ELR (cell line): ENCODE measurements at places on chromosomes 1 and 21.
A peak's percentile ranks its signal among the peaks of the same experiment; 100 is the strongest.

DNA sequence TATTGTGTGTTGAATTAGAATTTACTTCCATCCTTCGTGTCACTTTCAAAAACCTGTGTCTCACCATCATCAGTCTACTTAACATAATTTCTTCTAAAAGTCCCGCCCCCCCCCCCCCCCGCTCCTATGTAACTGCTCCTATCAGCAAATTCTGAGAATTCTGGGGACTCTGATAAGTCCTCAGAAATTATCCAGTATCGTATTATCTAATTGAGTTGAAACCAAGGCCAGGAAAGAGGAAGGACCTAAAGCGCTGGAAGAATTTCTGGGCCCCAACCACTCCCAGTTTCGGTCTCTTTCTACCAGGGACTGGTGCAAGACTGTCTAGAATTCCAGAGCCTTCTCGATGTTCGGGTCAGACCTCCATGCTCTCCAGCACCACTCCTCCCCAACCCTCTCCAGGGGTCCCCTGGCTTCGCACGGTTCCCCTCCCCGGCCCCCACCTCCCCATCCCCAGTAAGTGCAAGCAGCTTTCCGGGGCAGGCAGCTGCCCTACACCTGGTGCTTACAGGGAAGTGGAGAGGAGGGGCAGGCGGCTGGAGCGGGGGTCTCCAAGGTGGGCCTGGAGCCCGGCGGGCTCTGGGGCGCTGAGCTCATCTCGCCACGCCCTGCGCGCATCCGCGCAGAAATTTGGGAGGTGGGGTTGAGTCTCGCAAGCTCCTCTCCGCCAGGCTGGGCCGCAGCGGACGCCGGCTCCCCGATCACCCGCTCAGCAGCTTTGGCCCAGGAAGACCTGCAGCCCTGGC lies 16.0 kb upstream of the ZNF496 start:
- no peak for DNase-seq

GRCh38 chr21:43204638-43205037 lies 35.8 kb downstream of the CRYAA start:
- DNase-seq: no peak

DNA sequence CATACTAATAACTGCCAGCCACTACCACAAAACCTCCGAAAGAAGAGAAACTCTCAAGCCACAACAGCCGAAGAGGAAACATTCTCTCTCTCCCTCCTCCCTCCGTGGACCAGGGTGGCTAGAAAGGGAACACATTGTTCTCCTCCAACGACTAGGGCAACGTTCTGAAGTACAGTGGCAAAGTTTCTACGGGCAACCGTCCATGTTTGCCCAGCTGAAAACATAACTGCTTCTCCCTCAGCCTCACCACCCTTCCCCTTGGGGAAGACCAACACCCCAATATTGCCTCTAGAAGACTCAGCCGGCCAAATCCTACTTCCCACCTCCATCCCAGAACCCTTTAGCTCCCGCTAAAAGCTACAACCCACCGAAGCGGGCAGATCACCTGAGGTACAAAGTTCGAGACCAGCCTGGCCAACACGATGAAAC lies 2.0 kb downstream of the GLUL start:
- DNase-seq: no peak

DNA sequence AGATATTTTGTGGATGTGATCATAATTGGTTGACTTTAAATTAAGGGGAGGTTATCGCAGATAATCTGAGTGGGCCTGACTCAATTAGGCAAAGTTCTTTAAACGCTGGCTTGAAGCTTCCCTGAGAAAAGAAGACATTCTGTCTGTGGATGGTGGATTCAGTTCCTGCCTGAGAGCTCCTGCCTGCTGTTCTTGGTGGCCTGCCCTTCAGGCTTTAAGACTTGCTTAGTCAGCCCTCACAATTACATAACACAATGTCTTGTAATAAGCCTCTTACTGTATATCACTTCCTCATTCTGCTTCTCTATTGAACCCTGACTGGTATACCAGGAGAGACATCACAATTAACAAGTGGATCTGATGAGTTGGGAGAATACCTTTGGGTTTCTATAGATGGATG lies 50.2 kb downstream of the KCNJ6 start:
- DNase-seq: peak; percentile 33

- DNase-seq: no peak
Measured at GRCh38 chr1:82818586-82818985, 1017.9 kb downstream of the ADGRL2 start.

DNA sequence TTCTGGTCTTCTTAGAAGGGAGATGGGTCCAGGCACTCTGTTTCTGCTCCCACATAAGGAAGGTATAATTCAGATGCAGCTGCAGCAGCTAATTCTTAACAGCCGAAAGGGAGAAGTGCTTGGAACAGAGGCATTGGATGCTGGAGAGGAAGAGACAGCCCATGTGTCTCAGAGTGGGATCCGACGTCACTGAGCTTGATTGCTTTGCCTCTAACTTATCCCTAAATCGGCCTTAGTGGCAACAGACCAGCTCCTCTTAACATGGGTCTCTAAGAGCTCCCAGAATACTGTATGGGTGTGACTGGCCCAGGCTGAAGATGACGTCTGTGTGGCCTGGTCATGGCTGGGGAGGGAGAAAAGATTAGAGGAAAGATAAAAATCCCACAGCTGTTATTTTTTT lies 40.7 kb upstream of the KCND3 start:
- DNase-seq: no peak

DNA sequence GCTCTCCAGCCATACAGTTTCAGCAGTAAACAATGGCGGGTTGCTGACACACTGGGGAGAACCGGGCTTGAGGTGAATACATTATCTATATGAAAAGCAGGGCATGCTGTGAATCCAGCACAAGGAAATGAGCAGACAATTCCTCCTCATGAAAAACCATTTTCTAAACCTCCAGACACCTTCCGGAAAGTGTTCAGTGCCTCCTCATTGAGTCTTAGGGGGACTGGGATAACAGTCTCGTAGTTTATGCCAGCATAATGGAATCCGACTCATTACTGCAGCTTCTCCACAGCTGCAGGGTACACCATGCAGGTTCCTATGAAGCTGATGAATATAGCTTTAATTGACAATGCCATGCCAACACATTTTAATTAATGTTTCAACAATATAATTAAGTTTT lies 284.1 kb downstream of the BACH1 start:
- no peak for DNase-seq

- DNase-seq: no peak
Measured at GRCh38 chr1:74737333-74737732, 4.4 kb downstream of the TYW3 start.

DNA sequence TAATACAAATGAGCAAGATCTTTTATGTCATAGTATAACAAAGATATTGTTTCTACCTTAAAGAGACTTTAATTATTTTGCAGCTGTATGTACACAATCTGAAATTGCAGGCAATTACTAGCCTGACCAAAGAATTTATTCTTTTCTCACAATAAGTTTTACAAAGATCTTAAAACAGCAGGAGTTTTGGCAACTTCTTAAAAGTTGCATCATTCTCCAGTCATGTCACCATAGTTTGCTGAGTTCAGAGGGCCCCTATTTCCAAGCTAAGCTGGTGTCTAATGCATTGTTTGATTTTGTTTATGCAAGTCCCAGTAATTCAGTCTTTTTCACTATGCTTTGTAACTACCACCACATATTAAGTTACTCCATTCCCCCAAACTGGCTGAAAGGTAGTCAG lies 114.8 kb downstream of the DNAH14 start:
- no peak for DNase-seq

DNA sequence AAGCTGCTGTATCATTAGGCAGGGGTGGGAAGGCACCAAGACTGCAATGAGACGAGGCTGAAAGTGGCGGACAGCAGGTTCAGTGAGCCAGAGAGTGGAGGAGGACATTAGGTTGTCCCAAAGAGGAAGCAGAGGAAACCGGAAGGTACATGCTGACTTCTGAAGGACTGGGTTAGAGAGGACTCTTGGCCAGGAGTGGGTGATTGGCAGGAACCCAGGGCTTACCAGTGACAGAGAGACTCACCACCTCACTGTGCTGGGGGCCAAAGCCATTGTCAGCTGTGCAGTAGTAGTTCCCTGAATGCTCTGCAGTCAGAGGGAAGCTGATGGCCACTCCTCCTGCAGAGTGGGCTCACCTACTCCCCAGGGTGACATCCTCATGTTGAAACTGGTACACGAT lies 41.9 kb upstream of the FCRL4 start:
- DNase-seq: no peak

GRCh38 chr21:44785620-44786335 lies 15.8 kb downstream of the UBE2G2 start:
- DNase-seq: no peak

GRCh38 chr1:37473431-37474045 lies 842 bp upstream of the ZC3H12A start:
- DNase-seq: peak; percentile 42

- peak; percentile 6 for DNase-seq
Measured at GRCh38 chr1:22273686-22274681, 131.1 kb upstream of the WNT4 start.

- DNase-seq: no peak
Measured at GRCh38 chr1:229006121-229006870, 264.6 kb upstream of the RAB4A start.

DNA sequence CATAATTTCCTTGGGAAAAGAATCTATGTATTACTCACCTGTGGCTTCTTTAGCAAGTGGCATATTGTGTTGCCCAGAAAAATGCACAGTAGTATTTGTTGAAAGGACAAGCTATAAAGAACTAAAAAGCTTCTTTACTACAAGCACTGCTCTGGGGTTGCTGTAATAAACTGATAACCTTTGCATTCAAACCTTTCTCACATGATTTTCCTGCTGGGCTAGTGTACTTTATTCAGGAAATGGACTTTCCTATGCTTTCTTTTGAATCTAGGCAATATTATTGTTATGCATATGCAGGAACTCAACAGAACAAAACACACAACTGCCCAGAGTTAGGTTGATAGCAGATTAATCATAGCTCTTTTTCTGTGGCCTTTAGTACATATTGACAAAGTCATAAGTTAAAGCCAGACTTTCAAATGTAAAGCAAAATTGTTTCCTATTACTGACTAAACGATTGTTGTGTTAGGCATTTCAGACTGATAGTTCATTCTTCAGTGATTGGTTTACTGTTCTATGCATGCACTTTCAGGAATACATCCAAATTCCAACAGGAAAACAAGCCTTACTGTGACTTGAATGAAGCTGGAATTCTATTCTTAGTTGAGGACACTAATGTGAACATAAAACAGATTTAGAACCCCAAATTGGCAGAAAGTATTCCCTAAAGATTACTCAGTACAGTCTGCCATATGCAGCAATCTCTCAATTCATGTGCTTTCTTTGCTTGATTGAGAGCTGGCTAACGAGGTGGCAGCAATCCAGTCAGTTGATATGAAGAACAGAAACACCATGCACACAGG lies 564.3 kb upstream of the NEGR1 start:
- no peak for DNase-seq

- DNase-seq: no peak
Measured at GRCh38 chr21:44351535-44352252, 1.7 kb upstream of the TRPM2 start.

- DNase-seq: no peak
Measured at GRCh38 chr21:33550772-33551660, 8.2 kb downstream of the SON start.

DNA sequence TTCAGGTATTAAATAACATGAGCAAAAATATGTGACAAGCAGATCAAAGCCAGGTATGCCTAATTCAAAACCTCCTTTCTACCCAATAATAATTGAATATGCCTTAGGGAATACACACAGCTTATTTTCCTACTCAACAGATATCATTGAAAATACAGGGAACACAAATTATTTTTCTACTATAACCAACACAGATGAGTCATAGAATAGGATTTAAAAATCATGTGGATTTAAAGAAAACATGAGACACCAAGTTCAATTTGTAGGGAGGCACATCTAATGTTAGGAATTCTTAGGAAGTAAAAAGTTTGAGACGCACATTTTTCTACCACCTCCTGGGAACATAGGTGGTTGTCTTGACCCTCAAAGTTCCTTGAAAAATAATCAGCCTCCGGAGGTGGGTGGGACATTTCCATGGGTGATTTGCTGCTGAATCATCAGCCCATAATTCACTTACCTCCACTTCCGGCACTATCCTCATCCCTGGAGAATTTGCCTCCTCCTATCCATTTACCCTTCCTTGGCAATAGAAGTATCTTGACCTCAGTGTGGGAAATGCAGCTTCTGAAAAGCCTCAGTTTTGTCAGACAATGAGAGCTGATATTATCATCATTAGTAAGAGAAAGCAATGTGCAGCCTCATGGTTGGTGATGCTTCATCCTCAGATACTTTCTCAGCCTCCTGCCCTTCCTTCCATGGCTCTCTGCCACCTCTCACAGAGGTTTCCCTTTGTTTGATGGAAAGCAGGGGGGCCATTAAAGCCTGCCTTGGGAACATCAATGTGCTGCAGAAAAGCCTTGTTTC lies 33.5 kb upstream of the RGS4 start:
- peak; percentile 98 for DNase-seq

DNA sequence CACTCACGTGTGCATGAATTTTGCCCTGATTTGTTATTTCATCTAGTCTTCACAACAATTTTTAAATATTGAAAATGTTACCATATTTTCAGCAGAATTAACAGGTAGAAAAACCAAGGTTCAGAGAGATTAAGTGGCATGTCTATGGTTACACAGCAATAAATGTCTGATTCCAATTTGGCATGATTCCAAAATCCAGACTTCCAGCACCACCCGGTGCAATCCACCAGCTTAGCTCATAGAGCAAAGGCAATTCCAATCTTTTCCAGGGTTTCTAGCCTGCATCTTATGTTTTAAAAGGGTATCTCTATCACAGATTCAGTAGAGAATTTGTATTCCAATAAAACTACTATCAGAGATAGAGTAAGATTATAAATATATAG lies 161.8 kb downstream of the TPR start:
- DNase-seq: no peak

GRCh38 chr1:153431427-153431826 lies 15.1 kb downstream of the S100A7A start:
- no peak for DNase-seq

- peak; percentile 62 for DNase-seq
Measured at GRCh38 chr1:118151312-118151937, 33.6 kb downstream of the SPAG17 start.

GRCh38 chr1:77950873-77951272 lies 28.0 kb downstream of the FUBP1 start:
- no peak for DNase-seq

DNA sequence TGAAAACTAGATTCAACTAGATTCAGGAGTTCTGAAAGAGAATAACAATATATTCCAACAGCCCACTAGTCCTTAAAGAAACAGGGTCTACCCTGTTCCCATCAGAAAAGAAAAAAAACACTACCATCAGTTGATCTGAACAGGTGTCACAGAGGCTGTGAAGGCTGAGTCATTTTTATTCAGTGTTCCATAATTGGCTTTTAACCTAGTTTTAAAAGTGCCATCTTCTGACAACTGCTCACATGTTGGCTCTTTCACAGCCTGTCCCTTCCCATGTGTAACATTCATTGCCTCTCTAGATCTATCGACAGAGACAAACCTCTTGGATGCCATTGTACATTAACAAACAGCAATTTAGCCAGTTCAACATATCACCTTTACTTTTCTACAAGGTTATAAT lies 243.7 kb downstream of the TBX15 start:
- DNase-seq: no peak
